ENCODE measurements at places on chromosomes 6 and 20. TPM values are rescaled to one million over a fixed set of nuclear protein-coding genes. Genes with fewer than 3 reads are reported as not detected.

The FAM217A gene
- not detected for total RNA-seq

The ENPP5 gene
- total RNA-seq: not detected

DNA sequence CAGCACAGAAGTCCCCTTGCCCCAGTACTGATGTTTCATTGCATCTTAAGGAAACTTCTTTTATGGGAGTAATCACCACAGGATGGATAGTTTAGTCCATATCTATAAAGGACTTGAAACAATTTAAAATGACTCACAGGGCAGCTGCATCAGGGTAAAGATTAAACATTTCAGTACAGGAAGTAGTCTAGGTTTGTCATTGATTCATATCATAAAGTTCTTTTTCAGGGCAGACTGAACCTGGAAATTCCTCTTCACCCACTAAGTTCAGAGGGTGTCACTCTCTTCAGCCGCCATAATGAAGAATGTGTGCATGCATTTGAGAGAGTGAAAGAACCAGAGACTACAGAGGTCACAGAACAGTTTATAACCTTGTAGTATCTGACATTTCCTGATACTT, 296.3 kb upstream of the JAG1 start:
- H3K36me3 ChIP-seq: no peaks in the 10 kb centered on the region
- no peak overlapping the region for H3K27ac ChIP-seq
- no peak for DNase-seq
- no peaks in the 10 kb centered on the region for H3K27me3 ChIP-seq

- H3K27ac ChIP-seq: peak overlapping the region; percentile 88
- no peaks in the 10 kb centered on the region for H3K36me3 ChIP-seq
- no peak for DNase-seq
- peak overlapping the region; percentile 73 for H3K4me3 ChIP-seq
- H3K27me3 ChIP-seq: no peaks in the 10 kb centered on the region
- peaks cover 13% of the 10 kb centered on the region for H3K4me1 ChIP-seq
These were observed 770 bp downstream of the KIF3B start for GRCh38 chr20:32278199-32278643.

DNA sequence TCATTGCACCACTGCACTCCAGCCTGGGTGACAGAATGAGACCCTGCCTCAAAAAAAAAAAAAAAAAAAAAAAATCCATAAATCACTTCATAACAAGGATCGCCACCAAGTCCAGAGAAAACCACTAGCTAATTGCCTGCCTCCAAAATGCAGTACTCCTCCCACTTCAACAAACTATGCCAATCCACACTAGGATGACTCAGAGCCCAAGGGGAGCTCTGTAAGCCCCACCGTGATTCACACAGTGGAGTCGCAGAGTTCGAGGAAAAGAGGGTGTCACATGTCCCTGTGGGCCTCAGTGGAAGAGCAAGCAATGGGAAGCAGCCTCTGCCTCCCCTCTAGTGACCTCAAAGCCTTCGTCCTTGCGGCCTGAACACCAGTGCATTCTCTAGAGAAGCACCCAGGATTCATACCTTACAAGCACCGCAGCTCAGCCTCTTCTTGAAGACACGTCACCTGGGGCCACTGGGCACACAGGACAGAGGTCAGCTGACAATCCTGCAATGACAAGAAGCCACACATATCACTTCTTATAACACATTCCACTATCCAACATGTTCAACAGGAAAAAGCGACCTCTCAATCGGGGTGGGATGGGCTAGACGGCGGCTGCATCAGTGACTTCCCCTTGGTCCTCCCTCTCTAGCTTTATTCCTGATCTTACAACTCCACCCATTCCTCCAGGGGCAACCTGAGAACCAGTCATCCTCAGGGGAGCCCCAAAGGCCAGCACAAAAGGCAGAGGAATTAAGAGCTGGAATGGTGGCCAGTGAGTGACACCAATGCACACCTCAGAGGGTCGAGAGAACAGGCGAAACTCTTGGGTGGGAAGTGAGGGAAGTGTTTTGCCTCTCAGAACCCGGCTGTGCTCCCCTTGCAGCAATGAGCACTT, 8.9 kb downstream of the SNHG17 start:
- DNase-seq: no peak
- H3K36me3 ChIP-seq: peaks cover 52% of the 10 kb centered on the region
- H3K4me1 ChIP-seq: no peaks in the 10 kb centered on the region
- H3K27me3 ChIP-seq: no peaks in the 10 kb centered on the region
- no peak overlapping the region for H3K27ac ChIP-seq

GRCh38 chr20:50301712-50302111, 111.1 kb downstream of the CEBPB start:
- no peaks in the 10 kb centered on the region for H3K36me3 ChIP-seq
- no peak overlapping the region for H3K4me3 ChIP-seq
- H3K27ac ChIP-seq: no peak overlapping the region
- no peak for DNase-seq
- no peaks in the 10 kb centered on the region for H3K4me1 ChIP-seq

DNA sequence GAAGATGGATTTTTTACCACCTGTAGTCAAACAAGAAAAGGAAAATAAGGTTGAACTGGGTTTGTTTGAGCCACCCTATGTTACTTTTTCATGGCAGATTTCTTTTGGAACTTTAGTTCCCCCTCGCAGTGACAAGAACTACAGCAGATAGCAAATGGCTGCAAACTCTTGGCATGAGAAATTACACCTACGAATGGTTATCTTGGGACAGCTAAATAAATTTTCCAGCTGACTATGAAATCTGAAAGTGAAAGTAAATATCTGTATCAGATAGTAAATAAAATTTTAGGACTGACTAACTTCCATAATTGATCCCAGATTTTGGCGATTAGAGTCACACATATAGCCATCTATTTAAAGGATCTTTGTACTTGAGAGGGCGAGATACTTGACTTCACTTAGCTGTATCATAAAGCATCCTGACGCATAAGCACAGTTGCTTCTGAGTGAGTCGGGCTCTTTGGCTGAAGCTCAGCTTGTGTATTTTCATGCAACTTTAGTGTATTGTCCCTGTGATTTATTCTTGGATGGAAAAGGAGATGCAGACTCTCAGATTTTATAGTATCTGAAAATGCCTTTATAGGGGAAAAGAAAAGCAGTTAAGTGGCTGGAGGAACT, 125.3 kb upstream of the B3GAT2 start:
- H3K4me3 ChIP-seq: no peak overlapping the region
- H3K4me1 ChIP-seq: no peaks in the 10 kb centered on the region
- no peaks in the 10 kb centered on the region for H3K27me3 ChIP-seq
- DNase-seq: no peak
